RCC 7860 (cell line): ENCODE measurements at places on chromosomes 1 and 21.

DNA sequence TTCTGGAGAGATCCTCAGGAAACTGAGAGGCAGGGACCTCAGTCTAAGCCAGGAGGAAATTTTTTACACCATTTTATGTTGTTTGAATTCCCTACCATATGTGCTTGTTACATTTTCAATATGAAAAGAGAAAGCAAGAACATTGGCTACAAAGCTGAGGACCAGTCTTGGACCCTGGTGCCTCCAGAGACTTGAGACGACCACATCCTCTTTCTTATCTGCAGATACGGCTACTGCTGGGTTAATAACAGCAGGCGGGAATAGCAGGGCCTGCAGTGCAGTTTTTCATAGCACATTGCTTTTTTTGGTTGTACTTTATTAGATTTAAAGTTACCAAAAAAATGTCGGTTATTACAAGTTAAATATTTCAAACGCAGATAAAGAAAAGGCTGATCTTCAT is 3.9 kb downstream of the KDM4A start:
- DNase-seq = no peak

GRCh38 chr1:23343221-23344110 is 618 bp downstream of the HNRNPR start:
- DNase-seq = peak; percentile 86

- no peak for DNase-seq
These were observed 193.2 kb downstream of the LHX8 start for GRCh38 chr1:75327395-75327794.

DNA sequence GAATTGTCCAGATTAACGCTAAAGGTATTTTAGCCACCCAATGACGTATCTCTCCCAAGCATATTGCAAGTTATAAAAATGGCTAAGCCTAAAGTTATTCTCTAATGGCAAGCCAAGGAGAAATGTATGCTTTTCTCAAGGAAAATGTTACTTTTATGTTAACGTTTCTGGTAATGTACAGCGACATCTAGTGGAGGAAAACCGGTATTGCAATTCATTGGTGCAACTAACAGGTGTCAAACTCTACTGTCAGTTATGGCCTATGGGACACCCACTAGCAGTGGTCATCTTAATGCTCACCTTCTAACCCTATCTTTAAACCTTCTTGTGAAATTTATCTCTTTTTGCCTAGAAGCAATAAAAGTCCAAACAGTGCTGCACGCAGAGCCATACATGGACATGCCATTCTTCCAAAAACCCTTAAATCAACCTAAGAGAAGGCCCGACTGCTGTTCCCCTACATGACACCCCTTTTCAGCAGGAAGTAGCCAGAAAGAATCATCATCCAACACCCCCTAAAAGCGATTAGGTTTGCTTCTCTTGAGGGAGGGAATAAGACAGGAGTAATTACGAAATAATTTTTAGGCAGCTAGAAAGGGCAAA is 68.7 kb upstream of the LRIF1 start:
- peak; percentile 37 for DNase-seq

GRCh38 chr1:54137534-54138061 is 15.2 kb downstream of the CDCP2 start:
- DNase-seq = peak; percentile 83

DNA sequence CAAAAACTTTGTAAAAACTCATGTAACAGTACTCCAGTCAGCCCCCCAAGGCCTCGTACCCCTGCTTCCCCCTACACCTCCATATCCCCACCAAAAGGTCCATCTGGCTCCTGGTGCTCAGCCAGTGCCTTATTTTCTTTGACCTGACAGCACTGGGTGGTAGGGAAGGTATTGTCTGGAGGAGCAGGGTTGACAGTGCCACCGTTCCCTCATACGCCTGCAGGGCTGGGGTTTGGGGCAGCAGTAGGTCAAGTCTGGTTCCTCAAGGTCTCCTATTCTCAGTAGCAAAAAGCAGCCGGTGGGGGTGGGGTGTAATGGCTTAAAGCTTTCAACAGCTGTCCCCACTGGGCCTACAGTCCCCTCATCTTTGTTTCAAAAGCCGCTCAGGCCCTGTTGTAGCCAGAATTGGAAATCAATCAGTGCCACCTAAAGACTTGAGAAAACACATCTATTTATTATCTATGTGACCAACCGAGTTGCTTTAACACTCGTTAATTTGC is 25.3 kb upstream of the TTF2 start:
- no peak for DNase-seq

DNA sequence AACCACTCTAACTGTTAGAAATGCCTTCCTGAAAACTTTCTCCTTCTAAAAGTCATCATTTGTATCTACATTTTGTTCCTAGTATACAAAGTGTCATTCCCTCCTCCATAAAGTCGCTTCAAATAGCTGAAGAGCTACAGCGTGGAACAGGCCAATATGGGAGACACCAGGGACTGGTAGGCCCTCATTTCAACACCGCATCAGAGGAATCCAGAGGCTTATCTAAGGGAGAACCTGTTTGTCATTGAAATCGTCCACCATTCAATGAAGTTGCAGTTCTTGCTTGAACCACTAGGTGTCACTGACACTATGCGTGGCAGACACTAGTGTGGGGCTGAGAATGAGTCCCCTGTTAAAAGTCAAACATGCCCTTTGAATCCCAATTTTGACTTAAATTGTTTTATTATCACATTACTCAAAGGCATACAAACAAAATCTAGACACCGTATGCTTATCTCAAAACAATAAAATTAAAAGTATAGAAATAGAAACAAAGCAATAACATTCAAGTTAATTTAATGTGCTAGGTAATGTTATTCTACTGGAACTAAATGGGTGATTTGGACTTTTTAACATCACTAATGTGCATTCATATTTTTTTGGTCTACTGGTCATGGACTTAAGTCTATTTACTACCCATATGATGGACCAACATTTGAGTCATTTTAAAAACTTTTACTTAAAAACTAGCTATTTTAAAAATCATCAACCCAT is 182.3 kb downstream of the FCRL5 start:
- peak; percentile 22 for DNase-seq

DNA sequence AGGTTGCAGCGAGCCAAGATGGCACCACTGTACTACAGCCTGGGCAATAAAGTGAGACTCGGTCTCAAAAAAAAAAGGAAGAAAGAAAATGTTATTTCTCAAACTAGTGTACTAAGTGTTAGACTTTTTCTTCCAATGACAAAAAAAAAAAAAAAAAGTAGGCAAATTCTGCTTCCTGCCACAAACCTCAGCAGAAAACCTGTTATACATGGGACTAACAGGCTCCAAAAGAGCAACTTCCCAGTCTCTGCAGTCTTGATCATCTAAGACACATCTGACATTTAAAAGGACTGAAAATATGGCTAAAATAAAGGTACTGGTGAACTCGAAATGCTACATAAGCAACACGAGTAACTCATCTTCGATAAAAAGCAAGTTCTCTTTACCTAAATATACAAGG is 59.6 kb downstream of the HSF2BP start:
- DNase-seq = no peak

GRCh38 chr1:203078478-203078877 is 7.3 kb downstream of the MYOG start:
- DNase-seq = no peak
